ENCODE measurements at places on chromosomes 7 and 10.
A peak's percentile ranks its signal among the peaks of the same experiment; 100 is the strongest.

GRCh38 chr7:158461824-158462223 is 125.8 kb downstream of the PTPRN2 start:
- DNase-seq = no peak

GRCh38 chr10:60798031-60798430 is 19.8 kb downstream of the CDK1 start:
- DNase-seq = no peak

DNA sequence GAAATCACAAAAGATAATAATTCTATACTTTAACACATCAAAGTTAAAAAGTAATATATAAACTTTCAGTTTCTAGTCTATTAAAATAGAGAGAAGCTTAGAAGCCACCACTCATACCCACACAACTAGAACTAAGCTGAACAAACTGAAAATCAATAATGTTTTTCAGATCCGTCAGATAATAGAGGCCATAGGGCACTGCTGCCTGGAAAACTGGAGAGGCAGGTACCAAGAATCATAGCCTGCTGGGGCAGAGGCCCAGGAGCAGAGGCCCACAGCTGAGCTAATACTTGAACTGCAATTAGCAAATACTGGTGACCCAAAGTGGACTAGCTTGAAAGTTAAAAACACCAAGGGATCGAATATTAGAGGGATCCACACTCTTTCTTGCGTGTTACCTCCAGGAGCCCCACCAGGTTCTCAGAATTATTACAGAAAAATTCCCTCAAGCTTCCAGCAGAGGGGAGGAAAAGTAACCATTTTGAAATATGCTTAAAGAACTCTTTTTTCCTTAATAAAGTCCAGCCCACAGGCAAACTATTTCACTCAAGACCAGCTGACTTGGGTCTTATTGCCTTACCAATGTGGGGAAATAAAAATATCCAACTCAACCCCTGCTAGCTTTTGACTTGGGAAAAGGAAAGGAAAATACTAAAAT is 774.1 kb upstream of the IGFBP3 start:
- DNase-seq = no peak

- DNase-seq = peak; percentile 77
Observed at GRCh38 chr10:91251430-91252056, 31.1 kb downstream of the PCGF5 start.

DNA sequence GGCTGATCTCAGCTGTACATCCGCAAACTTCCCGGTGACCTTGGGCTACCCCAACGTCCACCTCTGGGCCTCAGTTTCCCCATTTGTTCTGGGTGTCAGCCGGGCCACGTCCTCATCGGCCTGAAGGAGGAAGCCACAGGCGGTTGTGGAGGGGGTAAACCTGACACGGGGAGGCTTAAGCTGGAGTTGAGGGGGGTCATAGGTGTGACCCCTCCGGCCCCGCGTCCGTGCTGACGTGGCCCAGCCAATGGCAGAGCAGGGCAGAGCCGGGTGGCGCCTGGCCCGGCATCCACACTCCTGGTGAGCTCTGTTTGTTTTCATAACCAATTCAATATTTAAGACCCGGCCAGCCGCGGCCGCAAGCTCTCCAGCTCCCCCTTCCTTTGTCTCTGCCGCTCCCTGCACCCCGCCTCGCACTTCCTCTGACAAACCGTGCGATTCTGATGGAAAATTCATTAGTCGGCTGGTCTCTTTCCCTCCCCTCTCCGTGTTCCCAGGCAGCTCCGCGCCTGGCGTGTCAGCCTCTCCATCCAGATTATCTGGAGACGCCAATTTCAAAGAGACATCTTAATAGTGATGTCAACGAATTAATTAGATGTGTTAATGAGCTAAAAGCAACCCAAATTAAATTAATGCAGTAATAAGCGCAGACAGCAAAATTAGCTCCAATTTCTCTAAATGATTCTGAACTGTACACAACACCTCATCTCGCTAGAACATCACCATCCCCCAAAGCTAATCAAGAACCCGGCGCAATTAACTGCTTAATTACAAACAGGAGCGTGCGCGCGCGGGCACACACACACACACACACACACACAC is 55.4 kb downstream of the MICALL2 start:
- DNase-seq = no peak
